Stimulated activated CD8-positive, alpha-beta memory T cell treated with anti-CD3 and anti-CD28 coated beads, Interleukin-7, amount 100 ng/mL, for 1 hour (primary cell): ENCODE measurements at places on chromosomes 11 and 22.

- DNase-seq: no peak
Observed at GRCh38 chr11:134261626-134262488, 8.5 kb downstream of the ACAD8 start.

DNA sequence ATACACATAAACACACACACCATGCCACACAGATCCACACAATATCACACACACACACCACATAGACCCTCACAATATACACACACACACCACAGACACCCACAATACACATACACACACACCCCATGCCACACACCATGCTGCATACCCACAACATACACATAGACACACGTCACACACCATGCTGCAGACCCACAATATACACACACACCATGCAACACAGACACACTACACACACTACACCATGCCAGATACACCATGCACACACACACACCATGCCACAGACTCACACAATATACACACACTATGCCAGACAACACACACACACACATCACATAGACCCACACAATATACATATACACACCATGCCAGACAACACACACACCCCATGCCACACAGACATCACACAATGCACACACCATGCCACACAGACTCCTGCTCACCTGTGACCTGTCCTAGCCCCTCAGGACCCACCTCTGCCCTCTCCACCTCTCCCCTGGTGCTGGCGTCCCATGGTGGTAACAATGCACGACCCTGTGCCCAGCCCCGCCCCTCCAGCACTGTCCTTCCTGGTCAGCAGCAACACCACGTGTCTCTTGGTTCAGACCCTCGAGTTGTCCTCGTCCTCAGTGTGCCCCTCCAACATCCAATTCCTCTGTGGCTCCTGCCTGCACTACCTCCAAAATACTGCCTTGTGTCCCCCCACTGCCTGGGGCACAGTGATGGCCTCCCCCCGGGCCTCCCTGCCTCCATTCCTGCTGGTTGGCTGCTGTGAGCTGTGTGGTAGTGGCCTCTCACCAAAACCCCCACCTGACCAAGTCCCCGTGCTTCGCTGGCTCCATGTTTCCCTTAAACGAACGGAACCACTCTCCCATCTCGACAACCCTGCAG lies 23.7 kb upstream of the RFPL3 start:
- no peak for DNase-seq

DNA sequence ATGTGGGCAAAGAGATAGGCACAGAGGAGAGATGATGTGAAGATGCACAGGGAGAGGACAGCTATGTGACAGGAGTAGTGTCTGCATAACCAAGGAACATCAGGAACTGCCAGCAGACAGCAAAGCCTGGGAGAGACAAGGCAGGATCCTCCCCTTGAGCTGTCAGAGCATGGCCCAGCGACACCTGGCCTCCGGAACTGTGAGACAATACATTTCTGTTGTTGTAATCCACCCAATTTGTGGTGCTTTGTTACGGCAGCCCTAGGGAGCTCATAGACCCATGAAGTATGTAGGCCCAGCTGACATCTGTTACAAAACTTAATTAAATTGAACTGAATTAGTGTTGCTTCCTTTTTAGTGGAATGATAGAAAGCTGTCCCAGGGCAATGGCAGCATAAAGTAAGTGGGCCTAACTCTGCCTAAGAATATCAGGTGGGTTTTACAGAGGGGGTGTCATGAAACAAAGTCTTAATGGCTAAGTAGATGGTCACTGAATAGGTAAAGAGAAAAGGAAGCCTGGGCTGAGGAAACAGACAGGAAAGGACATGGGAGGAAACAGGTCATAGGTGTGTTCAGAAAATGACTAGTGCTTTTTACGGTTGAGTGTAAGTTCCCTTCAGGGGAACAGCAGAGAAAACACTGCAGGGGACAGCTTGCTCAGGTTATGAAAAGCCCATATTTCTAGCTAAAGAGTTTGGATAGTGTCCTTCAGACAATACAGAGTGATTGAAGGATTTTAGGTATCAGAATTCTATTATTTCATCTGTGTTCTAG lies 24.8 kb downstream of the RASSF10 start:
- no peak for DNase-seq

DNA sequence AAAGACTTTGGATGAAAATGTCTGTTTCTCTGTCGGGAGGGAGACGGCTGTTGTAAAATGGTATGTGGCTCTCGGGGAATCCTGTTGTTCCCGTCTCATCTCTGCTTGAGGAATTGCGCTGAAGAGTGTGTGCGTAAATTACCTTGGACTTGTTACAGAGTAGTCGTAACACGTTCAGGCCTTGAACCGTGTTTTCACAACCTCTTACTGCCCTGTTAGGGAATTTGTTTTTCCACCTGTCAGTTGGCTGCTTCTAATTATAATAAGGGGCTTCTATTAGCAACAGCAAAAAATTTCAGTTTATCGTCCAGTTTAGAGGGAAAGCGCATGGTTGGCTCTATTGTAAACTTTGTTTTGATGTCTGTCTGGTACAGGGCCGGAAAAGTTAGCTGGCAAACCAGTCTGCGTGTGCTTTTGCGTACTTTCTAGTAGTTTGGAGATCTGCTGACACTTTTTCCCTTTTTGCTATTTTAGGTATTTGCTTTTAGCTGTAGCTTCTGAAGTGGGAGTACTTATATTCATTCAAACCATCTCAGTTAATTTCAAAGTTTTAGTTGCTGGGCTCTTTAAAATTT lies 1.5 kb downstream of the HIPK3 start:
- DNase-seq: no peak

DNA sequence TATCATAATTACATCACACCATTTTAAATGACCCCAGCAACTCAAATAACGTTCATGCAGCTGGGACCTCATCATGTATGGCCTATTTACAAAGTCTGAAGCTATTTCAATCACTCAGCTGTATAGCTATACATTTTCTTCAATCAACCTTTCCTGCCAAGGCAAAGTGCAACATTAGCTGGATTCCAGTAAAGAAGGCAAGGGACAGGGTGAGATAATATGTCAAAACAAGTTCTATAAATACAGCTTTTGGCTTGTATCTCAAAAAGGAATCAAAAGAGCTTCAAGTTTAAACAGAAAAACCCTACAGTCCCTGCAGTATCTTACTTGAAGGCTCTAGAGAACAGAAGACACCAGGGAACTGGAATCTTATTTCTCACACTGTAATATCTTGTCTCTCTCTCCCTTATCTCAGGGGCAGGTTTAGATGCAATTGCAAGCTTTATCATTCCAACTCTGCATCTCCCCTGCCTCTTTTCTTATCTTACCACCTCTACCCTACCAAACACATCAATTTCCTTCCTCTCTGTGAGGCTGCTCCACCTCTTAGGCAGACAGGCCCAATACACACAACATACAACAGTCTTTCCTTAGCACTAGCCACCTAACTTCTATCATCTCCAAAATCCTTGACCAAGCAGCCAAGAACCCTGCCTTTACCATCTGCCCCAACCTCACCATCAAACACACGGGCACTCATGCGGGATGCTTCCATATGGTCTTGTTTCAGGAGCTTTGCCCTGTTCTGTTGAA lies 34.5 kb downstream of the CELF1 start:
- no peak for DNase-seq

GRCh38 chr22:24938741-24939341 lies 7.7 kb downstream of the LHFPL7 start:
- DNase-seq: no peak

DNA sequence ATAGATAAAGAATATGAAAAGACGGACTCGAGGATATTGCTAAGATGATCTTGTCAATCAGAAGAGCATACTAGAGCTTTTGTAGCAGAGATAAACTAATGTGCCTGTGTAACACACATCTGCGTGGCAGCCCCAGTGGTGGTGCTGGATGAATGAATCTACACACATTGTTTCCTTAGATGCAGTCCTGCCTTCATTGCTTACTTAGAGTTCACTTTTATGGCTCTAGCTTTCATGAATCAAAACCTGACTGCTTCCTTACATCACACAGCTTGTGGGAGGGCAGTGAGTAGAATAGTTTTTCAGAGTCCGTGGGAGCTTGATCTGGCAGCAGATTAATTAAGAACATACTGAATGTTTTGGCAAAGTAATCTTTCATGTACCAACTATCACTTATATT lies 83.7 kb downstream of the EXT2 start:
- DNase-seq: no peak

- DNase-seq: no peak
Observed at GRCh38 chr11:109422870-109423465, 978 bp downstream of the C11orf87 start.

- DNase-seq: no peak
Observed at GRCh38 chr22:44935724-44936123, 74.1 kb downstream of the PHF21B start.

- no peak for DNase-seq
Observed at GRCh38 chr11:113494021-113494420, 18.8 kb upstream of the DRD2 start.
